ENCODE measurements at places on chromosomes 7 and 10.

GRCh38 chr7:150503581-150503980, 11.1 kb upstream of the GIMAP7 start:
- DNase-seq = no peak

DNA sequence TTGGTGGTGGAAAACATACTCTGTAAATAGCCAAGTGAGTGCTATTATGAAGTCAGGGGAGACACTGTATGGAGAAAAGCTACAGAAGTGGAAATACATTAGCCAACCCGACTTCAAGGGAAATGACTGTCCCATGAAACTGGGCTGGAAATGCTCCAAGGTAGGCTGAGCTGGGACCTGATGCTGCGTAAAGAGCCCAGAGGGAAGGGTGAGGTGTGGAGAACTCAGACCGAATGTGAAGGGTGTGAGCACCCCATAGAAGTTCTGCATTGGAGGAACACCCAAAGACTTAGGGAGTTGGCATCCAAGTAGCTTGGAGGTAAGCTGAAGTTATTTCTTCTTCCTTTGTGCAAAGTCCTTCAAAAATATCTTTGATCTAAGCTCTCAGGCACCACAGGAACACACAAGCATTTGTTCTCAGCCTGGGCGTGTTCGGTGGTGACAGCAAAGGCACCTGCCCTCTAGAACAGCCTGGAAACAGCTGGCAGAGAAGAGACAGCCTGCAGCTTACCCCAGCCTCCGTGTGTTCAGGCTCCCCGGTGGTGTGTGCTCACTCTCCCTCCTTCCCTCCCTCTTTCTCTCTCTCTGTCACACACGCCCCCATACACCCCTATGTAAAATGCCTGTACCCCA, 19.1 kb upstream of the GJD4 start:
- no peak for DNase-seq

- no peak for DNase-seq
Observed at GRCh38 chr7:151763420-151763984, 113.4 kb downstream of the PRKAG2 start.

DNA sequence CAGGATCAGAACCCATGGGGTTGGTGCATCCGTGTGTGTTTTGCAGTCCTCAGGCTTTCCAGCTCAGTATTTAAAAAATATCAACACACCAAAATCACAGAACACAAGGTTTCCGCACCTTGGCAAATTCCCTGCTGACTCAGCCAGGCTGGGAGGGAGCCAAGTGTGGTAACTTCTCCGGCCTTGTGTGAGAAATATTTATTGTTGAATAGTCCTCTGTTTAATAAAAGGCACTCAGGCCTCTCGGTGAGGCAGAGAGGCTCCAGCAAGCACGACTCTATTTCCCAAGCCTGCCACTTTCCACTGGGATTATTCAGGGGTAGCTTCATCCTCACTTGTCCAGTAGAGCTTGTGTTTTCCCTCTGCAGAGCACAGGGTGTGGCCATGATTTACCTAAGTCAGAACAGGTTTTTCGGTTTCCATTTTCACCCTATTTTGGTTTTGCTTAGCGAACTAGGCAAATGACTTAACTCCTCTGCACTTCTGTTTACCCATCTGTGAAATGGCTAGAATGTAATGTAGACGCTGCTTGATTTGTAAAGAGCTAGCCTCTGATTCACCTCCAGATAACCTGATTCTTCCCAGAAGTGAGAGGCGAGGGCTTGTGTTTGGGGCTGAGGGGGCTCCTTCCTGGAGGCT, 13.0 kb upstream of the CHST15 start:
- DNase-seq = no peak

GRCh38 chr10:73917566-73918305, 6.8 kb downstream of the PLAU start:
- no peak for DNase-seq

DNA sequence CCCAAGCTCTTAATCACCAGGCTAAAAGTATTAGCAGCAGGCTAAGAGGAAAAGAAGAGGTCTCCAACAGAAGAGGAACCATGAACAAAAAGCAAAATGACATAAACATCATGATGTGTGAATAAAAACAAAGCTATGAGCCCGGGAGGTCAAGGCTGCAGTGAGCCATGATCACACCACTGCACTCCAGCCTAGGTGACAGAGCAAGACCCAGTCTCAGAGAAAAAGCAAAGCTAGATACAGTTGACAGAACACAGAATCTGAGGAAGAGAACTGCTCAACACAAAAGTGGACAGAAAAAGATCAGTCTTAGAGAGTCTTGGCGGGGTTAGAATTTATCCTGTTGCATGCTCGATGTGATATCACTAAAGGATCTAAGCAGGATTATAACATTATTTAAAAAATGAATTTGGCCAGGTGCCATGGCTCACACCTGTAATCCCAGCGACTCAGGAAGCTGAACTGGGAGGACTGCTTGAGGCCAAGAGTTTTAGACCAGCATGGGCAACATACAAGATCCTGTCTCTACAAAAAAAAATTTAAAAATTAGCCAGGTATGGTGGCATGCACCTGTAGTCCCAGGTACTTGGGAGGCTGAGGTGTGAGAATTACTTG, 37.5 kb downstream of the NT5C2 start:
- DNase-seq = no peak

DNA sequence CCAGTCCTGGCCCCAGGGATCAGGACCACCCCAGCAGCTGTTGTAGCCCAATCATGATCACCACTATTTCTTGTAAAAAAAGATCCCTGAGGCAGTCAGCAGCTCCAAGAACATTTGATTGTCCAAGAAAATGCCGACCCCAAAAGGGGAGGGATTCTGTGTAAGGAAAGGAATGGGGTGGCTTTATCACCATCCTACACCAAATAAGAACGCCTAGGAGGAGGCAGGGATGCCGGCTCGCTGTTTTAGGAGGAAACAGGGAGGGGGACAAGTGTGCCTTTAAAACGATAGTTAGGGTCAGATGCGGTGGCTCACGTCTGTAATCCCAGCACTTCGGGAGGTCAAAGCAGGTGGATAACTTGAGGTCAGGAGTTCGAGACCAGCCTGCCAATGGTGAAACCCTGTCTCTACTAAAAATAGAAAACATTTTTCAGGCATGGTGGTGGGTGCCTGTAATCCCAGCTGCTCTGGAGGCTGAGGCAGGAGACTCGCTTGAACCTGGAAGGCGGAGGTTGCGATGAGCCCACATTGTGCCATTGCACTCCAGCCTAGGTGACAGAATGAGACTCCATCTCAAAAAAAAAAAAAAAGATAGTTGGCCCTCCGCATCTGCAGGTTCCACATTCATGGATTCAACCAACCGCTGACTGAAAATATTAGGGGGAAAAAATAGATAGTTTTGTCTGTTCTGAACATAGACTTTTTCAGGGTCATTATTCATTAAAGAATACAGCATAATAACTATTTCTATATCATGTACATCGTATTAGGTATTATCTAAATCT, 63.6 kb downstream of the PDIA4 start:
- no peak for DNase-seq

- DNase-seq = no peak
Observed at GRCh38 chr10:128375171-128375570, 248.9 kb upstream of the MKI67 start.

- DNase-seq = no peak
Observed at GRCh38 chr7:42241424-42241823, 4.4 kb upstream of the GLI3 start.

GRCh38 chr7:50718311-50718710, 64.4 kb downstream of the GRB10 start:
- no peak for DNase-seq

DNA sequence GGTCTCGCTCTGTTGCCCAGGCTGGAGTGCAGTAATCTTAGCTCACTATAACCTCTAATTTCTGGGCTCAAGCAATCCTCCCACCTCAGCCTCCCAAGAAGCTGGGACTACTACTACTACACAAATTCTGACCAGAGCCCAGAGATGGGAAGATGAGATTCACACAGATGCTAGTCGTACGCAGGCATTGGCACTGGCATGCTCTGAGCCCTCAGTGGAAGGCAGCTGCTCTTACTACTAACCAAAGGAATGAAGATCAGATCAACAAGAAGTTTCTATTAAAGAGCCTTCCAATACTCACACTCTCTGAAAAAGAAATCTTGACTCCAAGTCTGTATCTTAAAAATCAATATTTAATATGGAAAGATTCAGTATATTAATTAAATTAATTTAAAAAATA, 10.7 kb downstream of the GDF2 start:
- no peak for DNase-seq

- no peak for DNase-seq
Observed at GRCh38 chr7:521221-522070, 1.8 kb upstream of the PDGFA start.

DNA sequence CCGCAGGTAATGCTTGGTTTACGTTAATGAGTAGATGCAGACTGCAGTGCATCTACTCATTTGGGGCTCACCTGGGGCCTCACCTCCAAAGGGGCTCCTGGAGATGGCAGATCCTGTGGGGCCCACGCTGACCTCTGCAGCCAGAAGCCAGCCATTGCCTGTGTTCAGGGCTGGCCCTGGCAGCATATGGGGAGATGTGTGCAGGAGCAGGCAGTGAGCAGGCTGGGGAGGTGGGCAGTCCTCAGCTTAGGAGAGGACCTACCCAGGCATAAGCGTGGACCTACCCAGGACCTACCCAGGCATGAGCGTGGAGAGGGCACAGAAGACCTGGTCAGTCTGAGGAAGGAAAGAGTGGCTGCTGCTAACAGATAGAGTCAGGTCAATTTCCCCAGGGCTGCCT, 178.5 kb downstream of the PTPRN2 start:
- no peak for DNase-seq

DNA sequence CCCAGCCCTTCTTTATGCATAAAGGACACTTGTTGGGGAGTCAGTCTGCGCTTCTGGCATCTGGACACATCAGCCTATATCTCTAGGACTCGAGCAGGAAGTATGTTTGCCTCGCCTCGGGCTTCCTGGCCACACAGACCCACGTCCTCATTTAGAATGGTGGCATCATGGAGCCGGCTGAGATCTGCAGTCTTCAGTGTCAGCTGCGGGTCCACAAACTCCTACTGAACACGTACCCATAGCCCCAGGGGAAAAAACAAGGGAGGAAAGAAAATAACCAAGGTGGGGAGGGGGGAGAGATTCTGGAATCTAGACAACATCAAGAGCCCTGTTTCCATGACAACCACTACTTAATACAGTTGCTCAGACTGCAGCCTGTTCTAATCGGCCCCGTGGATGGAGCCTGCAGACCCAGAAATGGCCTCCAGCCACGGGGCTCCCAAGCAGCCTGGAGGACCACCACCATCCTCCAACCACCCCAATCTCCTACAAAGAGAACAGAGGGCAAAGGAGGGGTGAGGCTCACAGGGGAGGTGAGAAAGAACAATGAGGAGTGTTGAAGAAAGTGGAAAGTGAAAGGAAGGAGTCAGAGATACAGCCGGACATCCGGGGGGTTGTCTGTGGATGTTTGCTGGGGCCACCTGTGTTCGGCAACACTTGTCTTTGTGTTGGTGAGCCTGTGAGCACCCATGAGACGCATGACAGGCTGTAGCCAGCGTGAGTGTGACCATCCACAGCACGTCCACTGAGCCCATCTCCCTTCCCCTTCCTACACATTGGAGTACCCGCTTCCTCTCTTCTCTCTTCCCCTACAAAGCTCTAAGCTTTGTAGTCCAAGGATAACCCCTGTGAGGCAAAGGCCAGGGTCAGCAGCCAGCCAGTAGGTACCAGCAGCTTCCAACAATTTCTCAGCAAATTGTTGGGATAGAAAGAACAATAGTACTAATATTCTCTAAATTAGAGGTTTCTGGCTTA, 141.0 kb downstream of the PLXNA4 start:
- no peak for DNase-seq

GRCh38 chr7:101729241-101729883, 88.1 kb upstream of the CUX1 start:
- no peak for DNase-seq

DNA sequence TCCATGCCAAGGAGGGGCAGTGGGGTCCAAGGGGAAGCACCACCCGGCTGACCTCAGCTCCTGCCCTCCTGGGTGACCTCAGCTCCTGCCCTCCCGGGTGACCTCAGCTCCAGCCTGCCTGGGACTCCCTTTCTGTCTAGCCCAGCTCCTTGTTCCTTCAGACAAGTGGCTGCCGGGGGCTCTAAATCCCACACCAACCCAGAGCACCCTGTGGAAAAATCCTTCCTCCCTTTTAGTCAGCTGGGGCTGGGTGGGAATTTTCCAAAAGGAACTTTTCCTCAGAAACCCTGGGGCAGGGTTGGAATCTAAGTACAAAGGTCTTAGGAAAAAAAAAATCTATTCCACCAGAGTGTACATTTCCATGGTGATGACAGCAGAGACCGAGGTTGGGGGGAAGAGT, 36.3 kb downstream of the AKR1B1 start:
- no peak for DNase-seq

DNA sequence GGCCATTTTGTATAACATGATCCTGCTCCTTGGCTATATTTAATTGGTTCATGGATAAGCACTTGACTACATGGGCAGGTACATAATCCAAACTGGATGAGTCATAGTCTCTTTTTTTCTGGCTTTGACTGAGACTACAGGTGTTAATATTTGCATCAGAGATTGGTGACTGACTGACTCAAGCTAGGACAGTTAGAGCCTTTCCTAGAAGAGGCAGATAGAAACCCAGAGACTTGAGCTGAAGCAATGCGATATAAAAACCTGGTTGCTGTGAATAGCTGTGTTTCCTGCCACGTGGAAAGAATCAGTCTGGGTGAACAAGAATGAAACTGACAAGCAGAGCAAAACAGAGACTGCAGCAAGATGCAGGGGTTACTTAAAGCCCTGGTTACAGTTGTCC, 81.0 kb downstream of the SAMD9 start:
- no peak for DNase-seq

- no peak for DNase-seq
Observed at GRCh38 chr10:12022580-12023257, 19.9 kb downstream of the UPF2 start.

DNA sequence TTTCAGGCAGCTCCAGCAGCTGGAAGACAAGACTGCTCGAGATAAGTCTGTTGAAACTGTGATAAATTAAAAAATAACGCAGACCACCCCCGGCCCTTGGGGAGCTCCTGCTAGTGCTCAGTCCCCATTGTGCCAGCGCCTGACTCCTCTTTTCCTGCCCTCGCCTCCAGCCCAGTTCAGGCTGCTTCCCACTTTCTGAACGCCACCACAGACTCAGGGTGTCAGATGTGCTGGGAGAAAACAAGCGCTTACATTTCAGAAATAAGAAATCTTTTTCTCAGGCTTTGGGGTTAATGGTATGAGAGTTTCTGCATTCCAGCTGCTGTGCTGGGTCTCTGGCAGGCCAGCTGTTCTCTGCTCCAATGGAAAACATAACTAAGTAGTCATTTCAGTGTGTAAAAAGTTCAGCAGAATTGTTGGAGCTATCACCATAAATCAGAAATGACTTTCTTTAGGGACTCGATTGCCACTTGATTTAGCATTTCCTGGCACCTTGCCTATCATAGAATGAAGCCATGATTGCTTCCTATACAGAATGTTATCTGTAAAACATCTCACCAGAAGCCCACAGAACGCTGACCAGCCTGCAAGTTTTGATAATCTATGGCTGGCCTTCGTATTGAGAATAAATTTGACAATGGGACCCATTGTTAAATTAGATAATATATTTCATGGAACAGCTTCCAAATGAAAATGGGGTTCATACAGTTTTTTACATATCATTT, 257.0 kb upstream of the ZNF32 start:
- DNase-seq = no peak
